Epithelial cell of alveolus of lung (primary cell): ENCODE measurements at places on chromosomes 7 and 10. TPM values are rescaled to one million over a fixed set of nuclear protein-coding genes. Genes with fewer than 3 reads are reported as not detected.

Gene BTBD16
- total RNA-seq = not detected in 2 replicates

Gene LAMB4
- total RNA-seq = 0.40 TPM in 1 of 2 replicates, not detected in the other

Gene TECPR1
- total RNA-seq = 18.8 and 28.8 TPM in 2 replicates

Gene CTAGE6
- total RNA-seq = under 0.01 TPM in 1 of 2 replicates, not detected in the other

Gene CCZ1
- 35.0 and 72.9 TPM in 2 replicates for total RNA-seq

Gene ZNF365
- 0.32 and 3.4 TPM in 2 replicates for total RNA-seq

Gene GALNT17
- not detected in 2 replicates for total RNA-seq

Gene ZWINT
- total RNA-seq = 17.0 and 45.5 TPM in 2 replicates

Gene ITIH2
- total RNA-seq = not detected in 2 replicates

Gene LRIT1
- not detected in 2 replicates for total RNA-seq

Gene PALD1
- 2.3 and 2.5 TPM in 2 replicates for total RNA-seq

Gene GATA3
- 0.08 and 0.26 TPM in 2 replicates for total RNA-seq

Gene NCF1
- not detected in 2 replicates for total RNA-seq

Gene TFEC
- 0.13 TPM in 1 of 2 replicates, not detected in the other for total RNA-seq

Gene ADRA2A
- not detected in 2 replicates for total RNA-seq

Gene FZD1
- total RNA-seq = 19.1 and 35.7 TPM in 2 replicates

Gene ITIH5
- total RNA-seq = 0.72 and 0.91 TPM in 2 replicates

Gene SP8
- total RNA-seq = not detected in 2 replicates

Gene TAS2R3
- 1.1 TPM in 1 of 2 replicates, not detected in the other for total RNA-seq

Gene DNAJC9
- total RNA-seq = 11.3 and 30.8 TPM in 2 replicates

Gene WNT8B
- total RNA-seq = not detected in 2 replicates

Gene UPP1
- 2.6 and 38.4 TPM in 2 replicates for total RNA-seq

Gene CPA1
- total RNA-seq = not detected in 2 replicates

Gene PDZD7
- total RNA-seq = 0.40 and 0.91 TPM in 2 replicates

Gene CCT6A
- 120 and 164 TPM in 2 replicates for total RNA-seq

Gene WDR86
- 1.7 and 16.6 TPM in 2 replicates for total RNA-seq

Gene EBF3
- 0.88 and 0.91 TPM in 2 replicates for total RNA-seq

Gene TSPAN15
- total RNA-seq = 1.6 and 4.4 TPM in 2 replicates

Gene CYP26C1
- 0.13 TPM in 1 of 2 replicates, not detected in the other for total RNA-seq

Gene MAT1A
- not detected in 2 replicates for total RNA-seq

Gene DPY19L1
- total RNA-seq = 25.3 and 26.8 TPM in 2 replicates

Gene OGDHL
- 0.13 and 1.0 TPM in 2 replicates for total RNA-seq

Gene CDC14C
- not detected in 2 replicates for total RNA-seq

Gene SFTPA1
- not detected in 2 replicates for total RNA-seq

Gene RNF32
- 1.4 and 1.6 TPM in 2 replicates for total RNA-seq
